ENCODE measurements at places on chromosomes 5 and 9.

GRCh38 chr9:84754461-84754860, 84.9 kb downstream of the NTRK2 start:
- no peak for DNase-seq

- no peak for DNase-seq
Measured at GRCh38 chr5:171845857-171846256, 60.2 kb downstream of the SMIM23 start.

GRCh38 chr5:39826051-39826450, 401.3 kb upstream of the DAB2 start:
- DNase-seq = no peak

- no peak for DNase-seq
Measured at GRCh38 chr9:33351547-33351946, 50.8 kb downstream of the AQP7 start.

DNA sequence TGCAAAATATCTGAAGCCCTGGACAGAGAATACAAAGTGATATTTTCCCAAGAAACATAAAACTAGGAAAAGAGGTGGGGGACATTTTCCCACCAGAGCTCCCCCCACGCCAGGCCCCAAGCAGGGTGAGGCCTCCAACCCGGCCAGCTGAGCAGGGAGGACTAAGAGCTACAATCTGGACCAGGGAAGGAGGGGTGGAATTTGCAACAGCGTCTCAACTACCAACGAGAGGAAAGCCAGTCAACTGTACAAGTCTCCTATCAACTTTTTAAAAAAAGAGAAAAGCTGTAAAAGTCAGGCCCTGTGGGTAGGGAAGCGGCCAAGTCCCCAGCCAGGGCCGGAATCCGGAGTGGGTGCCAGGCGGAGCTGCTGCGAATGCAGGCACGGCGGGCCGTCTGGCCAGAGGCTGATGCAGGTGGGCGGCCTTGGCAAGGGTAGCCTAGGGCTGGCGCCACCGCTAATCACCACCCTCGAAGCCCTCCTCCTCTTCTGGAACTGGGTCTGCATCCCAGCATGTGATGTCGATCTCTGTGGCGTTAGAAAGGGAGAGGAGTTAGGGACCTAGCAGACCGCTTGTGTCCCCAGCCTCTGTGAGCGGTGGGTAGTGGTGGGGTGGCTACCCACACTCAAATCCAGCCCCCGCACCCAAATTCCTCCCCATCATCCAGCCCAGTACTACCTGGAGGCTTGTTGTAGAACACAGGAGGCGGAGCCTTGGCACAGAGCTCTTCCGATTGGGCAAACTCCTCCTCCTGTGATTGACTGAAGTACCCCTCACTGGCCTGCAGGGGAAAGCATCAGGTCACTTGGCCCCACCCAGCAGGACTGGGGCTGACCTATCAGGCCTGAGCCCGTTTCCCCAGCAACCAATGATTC, 10.6 kb downstream of the PRR7 start:
- DNase-seq = peak; percentile 61

DNA sequence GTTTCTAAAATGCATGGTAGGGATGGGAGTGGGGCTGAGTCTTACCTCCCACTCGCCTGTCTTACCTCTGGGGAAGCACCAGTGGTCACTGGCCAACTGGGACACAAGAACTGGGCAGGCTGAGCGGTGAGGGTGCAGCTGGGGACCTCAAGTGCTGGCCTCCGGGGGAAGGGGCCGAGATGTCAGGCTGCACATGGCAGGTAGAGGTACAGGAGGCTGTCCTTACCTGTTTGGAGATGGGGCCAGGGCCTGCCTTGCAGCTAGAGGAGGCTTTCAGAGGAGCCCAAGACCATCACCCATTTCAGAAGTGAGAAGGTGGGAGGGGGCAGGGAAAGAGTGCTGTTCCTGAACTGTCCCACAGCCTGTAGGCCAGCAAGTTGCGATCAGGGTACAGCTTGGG, 14.2 kb downstream of the PSAT1 start:
- no peak for DNase-seq

DNA sequence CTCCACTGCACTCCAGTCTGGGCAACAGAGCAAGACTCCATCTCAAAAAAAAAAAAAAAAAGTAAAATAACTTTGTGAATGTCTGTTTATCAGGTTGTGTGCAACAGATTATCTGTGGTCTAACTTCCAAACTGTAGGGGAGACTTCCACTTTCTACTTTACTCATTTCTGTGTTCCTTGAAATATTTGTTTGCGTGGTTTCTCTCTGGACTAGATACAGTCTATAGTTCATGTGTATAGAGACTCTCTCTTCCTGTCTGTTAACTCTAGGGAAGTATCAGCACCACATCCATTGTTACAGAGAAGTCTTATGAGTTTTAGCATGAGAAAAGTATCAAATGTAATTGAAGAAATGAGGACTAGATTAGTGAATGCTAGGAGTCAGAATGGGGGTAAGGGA, 168.3 kb downstream of the LPAR1 start:
- DNase-seq = no peak

- no peak for DNase-seq
Measured at GRCh38 chr5:91095786-91096385, 287.2 kb downstream of the ARRDC3 start.

GRCh38 chr5:100430268-100431195, 104.6 kb upstream of the FAM174A start:
- peak; percentile 3 for DNase-seq

DNA sequence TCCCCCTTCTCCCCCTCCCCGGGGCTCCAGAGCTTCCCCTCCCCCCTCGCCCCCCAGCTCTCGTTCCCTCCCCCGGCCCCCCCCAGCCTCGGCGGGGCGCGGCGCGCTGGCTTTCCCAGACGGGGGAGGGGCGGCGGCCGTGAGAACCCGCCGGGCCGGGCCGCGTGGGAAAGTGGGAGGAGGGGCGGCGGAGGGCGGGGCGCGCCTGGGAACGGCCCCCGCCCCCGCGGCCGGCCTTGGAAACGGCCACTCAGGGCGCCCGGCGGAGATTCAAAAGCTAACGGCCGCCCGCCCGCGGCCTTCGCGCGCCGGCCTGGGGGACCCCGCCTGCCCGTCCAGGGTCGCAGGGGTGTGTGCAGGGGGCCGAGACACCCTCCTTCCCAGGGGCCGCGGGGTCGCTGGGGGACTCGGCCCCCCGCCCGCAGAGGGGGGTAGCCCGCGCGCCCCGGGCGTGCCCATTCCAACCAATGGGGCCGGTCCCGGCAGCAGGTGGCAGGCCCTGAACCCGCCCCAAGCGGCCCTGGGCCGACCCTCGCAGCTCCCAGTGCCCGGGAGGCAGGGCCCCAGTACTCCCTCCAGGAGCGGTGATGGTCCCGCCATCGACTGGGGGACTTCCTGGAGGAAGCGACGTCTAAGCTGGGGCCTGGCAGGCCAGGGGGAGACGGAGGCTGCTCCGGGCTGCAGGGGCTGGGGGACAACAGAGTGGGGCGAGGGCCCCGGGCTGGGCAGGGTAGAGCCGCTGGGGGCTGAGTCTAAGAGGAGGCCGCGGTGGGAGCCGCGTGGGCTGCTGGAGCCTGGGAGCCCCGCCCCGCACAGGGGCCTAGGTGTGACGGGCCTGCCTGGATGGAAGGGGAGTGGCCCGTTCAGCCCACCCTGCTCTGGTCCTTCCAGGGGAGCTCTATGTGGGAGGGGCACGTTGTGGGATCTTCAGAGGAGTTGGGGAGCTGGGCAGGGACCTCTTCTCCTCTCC, 14.2 kb upstream of the NRARP start:
- no peak for DNase-seq

DNA sequence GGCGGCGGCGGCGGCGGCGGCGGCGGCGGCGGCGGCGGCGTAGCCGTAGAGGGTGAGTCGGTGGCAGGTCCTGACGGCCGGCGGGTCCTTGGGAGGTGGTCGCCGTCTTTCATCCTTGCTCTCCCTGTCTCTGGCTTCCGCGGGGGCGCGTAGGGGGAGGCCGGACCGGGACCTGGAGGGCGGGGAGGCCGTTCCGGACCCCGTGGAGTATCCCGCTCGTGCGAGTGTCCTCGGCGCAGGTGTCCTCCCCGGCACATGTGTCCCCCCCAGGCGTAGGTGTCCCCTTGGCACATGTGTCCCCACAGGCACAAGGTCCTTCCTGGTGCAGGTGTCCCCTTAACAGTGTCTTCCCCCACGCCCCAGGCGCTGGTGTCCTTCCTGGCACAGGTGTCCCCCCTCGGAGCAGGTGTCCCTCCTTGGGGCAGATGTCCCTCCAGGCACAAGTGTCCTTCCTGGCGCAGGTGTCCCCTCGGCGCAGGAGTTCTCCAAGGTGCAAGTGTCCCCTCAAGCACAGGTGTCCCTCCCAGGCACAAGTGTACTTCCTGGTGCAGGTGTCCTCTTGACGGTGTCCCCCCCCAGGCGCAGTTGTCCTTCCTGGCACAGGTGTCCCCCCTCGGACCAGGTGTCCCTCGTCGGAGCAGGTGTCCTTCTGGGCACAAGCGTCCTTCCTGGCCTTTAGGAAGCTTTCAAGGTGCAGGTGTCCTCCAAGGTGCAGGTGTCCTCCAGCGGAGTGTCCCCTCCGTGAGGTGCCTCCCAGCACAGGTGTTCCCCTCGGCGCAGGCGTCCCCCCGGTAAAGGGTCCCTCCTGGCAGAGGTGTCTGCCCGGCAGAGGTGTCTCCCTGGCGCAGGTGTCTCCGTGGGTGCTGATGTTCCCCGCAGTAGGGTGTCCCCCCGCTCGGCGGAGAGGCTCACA, 519 bp downstream of the EXOC3 start:
- DNase-seq = no peak
